ENCODE measurements at places on chromosomes 2 and 18.

DNA sequence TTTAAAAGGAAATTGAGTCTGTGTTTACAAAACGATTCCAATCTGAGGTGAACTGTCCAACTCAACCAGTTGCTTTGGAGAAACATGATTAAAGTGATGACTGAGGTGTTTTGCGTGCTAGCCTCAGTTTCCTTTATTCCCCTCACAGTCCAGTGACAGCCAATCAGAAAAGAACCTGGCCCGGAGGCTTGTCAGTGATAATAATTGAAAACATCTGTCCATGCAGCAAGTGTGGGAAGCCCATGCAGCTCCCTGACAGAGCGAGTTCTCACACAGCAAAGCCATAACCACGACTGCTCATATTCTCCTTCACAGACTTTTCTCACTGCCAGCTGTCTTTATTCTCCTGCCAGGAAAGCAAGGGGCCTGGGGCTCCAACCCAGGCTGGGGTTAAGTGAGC is 613.4 kb downstream of the ARHGAP15 start:
- no peak for DNase-seq

- DNase-seq: no peak
Observed at GRCh38 chr2:155151472-155151871, 453.0 kb downstream of the KCNJ3 start.

GRCh38 chr2:108215794-108216211 is 24.0 kb upstream of the SULT1C3 start:
- no peak for DNase-seq

DNA sequence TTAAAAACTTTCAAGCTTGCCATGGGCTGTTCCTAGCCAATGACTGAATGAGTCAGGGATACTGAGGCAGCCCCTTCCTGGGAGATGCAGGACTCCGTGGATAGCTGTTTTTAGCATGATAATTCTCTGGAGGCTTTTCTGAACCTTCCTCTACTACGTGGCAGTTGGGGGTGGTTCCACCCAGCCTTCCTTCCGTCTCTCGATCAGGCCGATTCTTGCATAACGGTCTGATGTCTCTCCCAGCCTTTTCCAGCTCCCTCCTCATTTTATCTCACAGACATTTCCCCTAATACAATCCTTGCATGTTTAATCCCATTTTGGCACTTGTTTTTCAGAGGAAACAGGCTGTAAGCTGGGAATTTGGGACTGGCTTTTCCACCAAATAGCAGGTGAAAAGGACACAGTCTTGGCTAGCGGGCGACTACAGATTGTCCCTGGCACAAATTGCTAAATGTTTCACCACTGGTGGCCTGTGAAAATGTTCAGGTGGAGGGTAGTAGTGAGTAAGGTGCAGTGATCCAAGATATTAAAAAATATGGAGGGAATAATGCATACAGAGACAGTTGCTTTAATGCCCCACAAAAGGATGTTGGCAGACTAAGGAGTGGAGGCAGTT is 21.0 kb upstream of the CTLA4 start:
- no peak for DNase-seq

GRCh38 chr2:19812166-19812565 is 89.6 kb downstream of the TTC32 start:
- no peak for DNase-seq

Measured in activated naive CD4-positive, alpha-beta T cell treated with Interleukin-2 at 50 U/mL for 16 hours (primary cell).